ENCODE measurements at places on chromosomes 5 and 9.

GRCh38 chr9:2448193-2448738 is 173.3 kb upstream of the VLDLR start:
- no peak for DNase-seq

DNA sequence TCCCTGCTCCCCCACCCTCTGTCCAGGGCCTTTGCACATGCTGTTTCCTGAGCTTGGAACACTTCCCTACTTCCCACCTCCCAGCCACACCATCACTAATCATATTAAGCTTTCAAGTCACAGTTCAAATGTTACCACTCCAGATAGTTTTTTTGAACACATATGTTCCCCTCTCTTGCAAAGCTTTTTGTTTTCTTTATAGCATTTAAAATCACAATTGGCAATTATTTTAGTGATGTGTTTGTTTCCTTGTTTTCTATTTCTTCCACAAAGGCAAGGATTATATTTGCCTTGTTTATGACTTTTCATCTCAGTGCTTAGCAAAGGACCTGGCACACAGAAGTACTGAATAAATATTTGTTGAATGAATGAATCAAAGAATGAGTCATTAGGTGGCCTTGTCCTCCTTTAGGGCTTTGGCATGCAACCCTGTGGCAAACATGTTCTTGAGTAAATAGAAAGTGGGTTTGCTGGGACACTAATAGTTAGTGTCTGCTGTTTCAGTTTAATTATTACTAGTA is 386.8 kb downstream of the FGF10 start:
- DNase-seq: no peak

- DNase-seq: no peak
These were observed 399.6 kb downstream of the MED10 start for GRCh38 chr5:5978501-5979376.

DNA sequence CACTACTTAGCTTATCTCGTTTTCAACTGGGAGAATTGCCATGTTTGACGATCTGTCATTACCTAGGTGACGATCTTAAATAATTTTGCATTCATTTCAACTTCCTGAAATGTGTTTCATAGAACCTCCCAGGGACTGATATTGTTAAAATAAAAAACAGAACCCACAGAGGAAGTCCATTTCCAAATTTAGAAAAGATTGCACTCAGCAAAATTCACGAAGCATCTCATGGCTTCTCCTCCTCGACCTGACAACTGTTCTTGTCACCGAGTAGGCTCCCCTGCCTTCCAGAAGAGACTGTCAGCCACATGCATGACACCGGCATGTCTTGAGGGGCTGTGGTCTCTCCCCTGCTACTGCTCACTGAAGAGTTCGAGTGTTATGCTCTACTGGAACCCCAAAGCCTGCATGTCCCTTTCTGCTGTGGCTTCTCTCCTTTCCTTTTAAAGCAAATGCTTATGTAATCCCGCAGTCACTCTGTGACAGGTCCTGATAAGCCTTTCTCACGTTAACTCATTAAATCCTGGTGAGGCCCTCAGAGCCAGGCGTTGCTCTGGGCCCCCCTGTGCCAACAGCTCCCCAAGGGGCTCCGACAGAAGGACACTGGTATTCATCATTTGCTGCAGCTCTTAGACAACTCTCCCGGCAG is 26.8 kb upstream of the ANKRD33B start:
- DNase-seq: no peak

DNA sequence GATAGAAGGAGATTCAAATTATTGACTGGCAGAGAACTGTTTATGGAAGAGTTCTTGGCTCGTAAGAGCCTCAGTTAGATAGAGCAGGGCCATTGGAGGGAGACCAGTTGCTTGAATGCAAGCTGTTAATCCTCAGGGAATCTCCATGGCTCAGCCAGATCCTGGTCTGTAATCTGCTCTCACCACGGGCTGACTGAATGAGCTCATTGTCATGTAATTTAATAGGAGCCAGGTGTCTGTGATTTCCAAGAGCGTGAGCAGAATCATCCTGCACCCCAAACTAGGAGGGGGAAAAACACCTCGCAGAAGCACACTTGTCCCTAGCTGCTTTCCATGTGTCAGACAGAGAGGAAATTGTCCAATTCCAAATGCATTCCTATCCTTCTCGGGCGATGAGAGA is 19.1 kb upstream of the KCNMB1 start:
- DNase-seq: no peak

DNA sequence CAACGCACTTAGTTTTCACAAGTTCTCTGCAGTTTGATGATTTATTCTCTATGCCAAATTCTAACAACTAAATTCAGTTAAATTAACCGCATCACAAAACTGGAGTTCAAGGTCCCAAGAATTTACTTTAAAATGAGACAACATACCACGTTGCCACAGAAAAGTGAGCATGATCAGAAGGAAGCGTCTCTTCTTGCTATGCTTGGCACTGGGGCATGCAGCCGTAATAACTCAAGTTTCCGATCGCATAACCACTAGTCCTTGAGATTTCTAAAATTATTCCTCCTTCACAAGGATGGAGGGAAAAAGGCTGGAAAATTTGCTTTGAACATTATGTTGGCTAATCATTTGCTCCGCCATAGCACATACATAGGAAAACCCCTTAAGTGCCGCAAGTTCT is 13.9 kb downstream of the NFIB start:
- no peak for DNase-seq
